Stimulated activated naive B cell treated with anti-CD40 and anti-IgM and Interleukin-4, amounts not matched to agents 10 μg/mL and 1 μg/mL and 100 μg/mL, for 72 hours (primary cell): ENCODE measurements at places on chromosomes 7 and 10.

DNA sequence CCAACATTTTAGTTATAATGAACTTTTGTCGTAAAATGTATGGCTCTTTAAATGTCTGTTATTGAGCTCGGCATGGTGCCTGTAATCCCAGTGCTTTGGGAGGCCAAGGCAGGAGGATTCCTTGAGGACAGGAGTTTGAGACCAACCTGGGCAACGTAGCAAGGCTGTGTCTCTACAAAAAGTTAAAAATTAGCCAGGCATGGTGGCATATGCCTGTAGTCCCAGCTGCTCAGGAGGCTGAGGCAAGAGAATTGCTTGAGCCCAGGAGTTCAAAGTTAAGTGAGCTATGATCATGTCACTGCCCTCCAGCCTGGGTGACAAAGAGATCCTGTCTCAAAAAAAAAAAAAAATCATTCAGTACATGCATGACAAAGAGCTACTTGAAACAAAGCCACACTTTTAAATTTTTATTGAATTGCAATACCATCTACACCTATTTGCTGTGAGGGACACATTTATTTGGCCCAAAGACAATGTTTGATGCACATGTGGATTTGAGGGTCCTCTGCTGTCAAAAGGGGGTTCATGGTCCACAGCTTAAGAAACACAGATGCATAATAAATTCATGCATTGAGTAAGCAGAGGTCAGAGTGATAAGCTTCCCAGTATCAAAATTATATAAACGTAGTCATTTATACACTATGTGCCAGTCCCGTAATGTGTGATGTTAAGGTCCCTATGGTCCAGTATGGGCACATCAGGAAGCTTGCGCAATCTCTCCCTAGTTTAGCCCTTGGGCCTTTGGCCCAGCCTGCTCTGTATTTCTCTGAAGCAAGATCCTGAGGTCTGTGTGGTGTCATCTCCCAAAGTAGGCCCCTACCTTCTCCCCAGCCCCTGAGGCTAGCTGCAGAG lies 4.4 kb upstream of the MALSU1 start:
- DNase-seq, result no peak

DNA sequence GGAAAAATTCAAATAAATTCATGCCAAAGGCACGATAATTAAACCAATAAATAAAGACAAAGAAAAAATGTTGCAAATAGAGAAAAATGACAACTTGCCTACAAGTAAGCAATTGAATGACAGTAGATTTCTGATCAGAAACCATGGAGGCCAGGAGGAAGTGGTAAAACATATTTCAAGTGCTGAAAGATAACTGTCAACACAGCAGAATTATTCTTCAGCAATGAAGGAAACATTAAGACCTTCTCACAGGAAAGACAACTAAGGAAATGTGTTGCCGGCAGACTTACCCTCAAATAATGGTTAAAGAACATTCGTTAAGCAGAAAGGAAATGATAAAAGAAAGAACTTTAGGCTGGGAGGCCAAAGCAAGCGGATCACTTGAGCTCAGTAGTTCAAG lies 30.4 kb downstream of the RUNDC3B start:
- DNase-seq, result no peak

DNA sequence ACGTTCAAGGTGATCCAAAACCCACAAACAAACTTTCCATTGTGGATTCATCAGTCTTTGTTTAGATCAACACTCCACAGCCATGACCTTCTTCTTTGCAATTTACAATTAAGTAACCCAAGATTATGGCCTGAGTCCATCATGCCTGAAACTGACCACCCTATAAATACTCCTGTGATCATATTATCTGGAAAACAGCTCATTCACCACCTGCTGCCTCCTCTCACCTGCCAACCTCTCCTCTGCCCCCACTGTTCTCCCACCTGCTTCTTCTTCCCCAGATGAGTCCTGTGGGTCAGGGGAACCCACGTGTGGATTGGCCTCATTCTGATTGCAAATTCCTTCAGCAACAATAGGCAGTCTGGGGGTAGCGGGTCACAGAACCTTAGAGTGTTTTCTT lies 81.4 kb downstream of the ABLIM1 start:
- no peak for DNase-seq

- peak; percentile 22 for DNase-seq
These were observed 1.1 kb downstream of the P4HA1 start for GRCh38 chr10:73095481-73096021.

DNA sequence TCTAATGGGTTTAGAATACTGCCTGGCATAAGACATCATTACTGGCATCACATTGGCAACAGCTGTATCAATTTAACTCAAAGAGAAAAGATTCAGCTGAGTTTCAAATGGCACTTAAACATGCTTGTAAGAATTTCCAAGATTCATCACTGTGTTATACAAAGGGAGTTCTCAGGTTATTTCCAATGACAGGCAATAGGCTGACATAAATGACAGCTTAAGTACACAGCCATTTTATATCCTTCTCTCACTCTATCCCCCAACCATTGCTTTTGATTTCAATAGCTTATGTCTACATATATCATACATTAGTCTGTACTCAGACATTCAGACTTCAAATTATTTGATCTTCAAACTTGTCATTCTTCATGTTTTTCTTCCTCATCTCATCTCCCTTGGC lies 45.5 kb upstream of the CABCOCO1 start:
- no peak for DNase-seq

DNA sequence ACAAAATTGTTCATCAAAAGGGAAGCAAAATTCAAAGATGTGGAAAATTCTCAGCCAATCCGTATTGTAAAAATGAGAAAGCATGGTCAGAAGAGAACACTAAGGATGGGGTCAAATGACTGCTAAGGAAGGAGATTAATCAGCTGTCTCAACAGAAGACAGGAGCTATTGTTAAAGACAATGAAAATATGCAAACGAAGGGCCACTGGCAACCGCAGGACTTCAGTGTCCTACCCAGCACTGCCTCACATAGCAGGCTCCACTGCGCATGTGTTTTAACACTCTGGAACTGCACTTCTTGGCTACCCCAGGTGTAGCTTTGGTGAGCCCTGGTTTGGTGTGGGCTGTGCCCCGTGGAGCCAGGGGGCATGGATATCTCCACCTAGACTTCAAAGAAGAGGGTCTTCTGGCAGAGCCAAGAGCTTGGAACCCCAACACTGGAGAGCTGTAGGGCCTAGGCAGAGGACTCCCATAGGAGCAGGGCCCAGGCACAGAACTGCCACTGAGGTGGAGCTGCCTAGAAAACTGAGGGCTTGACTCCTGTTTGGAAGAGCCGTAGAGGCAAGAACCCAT lies 176.2 kb upstream of the GDF10 start:
- no peak for DNase-seq

DNA sequence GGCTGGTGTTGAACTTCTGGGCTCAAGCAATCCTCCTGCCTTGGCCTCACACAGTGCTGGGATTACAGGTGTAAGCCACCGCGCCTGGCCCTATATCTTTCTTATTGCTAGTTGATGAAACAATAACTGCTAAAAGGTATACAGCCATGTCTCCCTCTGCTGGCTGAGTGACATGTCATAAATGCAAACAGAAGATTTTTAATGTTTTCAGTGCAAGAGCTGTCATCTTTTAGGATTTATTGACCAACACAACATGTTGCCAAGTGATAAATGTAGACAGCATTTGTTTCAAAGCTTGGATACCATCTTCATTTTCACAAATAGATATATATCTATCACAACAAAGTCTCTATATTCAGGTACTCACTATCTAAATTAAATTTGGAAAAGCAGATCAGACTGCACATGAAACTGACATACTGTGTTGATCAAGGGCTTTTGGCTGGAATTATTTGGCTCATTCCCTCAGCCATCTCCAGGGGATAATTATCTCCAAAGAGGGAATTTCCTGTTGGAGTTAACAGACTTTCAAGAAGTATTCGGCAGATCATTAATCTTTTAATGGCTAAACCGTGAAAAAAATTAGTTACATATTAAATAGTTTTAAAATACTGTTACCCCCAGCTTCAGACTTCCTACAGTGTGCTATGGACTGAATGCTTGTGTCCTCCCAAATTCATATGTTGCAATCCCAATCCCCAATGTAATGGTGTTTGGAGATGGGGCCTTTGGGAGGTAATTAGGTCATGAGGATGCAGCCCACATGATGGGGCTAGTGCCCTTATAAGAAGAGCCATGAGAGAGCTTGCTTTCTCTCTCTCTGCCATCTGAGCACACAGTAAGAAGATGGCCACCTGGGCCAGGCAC lies 41.3 kb upstream of the SRPK2 start:
- no peak for DNase-seq

GRCh38 chr7:44977959-44978335 lies 868 bp downstream of the MYO1G start:
- no peak for DNase-seq

DNA sequence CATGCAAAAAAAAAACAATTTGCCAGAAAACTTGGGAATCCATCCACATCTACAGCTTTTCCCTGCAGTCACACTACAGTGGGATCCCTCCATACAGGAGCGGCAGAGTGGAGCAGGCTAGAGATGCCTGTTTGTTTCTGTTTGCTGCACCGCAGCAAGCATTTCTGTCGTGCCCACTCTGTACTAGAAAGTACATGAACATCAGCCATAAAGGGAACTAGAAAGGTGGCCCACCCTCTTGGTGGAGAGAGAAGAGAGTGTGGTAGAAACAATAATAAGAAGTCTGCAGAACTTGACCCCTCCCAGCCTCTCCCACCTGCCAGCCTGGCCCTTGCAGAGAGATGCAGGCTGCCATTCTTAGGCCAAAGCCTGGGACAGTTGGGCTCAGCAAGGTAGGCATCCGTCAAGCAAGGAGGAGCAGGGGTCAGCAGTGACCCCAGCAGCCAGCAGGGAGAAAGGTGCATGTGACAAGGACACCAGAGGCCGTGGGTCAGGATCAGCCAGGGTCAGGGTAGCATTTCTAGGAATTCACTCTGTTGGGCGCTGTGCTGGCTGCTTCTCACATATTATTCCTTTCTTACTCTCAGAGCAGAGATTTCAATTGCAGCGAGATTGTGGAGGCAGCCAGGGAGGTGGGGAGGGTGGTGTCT lies 171.8 kb downstream of the EGFR start:
- DNase-seq, result no peak

- DNase-seq, result peak; percentile 58
These were observed 66.8 kb downstream of the MAD1L1 start for GRCh38 chr7:2165610-2166594.

- DNase-seq, result no peak
These were observed 26.1 kb downstream of the HACD1 start for GRCh38 chr10:17590969-17591645.

DNA sequence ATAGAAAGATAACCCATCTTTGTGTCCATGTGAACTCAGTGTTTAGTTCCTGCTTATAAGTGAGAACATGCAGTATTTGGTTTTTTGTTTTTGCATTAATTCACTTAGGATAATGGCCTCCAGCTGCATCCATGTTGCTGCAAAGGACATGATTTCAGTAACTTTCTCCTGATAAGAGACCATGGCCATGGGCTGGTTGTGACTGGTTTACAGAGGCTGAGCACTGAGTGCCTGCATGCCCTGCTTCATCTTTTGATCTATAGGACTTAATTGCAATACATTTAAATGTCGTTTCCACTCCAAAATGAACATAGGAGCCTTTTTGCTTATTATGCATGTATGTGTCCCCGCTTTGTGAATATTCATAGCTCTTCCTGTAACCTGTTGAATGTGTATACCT lies 101.3 kb upstream of the IGFBP3 start:
- DNase-seq, result no peak

DNA sequence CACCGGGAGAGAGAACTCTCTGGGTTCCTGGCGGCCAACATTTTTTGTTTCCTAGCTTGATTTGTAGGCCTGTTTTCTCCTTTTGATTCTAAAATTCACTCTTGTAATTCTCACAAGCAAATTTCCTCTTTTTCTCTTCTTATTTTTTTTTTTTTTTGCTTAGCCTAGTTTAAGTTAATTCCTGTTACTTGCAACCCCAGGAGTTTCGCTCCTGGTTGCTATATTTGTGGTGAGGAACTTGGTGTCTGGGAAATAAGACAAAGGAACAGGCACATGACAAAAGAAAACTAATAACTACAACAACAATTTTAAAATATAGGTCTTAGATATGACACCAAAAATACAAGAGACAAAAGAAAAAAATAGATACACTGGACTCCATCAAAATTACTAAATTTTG lies 6.7 kb downstream of the AOAH start:
- no peak for DNase-seq

DNA sequence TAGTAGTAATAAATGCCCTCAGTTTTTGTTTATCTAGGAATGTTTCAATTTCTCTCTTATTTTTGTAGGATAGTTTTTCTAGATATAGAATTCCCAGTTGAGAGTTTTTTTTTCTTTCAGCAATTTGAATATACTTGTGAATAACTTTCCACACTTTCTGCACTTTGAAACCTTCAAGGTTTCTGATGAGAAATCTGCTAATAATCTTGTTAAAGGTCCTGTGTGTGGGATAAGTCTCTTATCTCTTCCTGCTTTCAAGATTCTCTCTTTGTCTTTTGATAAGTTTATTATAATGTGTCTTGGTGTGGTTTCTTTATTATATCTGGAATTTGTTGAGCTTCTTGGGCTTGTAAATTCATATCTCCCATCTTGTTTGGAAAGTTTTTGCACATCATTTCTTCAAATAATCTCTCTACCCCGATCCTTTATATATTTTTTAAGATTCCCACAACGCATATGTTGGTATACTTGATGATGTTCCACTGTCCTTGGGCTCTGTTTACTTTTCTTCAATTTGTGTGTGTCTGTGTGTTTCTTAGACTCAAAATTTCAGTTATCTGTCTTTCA lies 103.5 kb downstream of the MKX start:
- DNase-seq, result no peak

GRCh38 chr7:26372704-26373103 lies 81.0 kb downstream of the SNX10 start:
- no peak for DNase-seq

DNA sequence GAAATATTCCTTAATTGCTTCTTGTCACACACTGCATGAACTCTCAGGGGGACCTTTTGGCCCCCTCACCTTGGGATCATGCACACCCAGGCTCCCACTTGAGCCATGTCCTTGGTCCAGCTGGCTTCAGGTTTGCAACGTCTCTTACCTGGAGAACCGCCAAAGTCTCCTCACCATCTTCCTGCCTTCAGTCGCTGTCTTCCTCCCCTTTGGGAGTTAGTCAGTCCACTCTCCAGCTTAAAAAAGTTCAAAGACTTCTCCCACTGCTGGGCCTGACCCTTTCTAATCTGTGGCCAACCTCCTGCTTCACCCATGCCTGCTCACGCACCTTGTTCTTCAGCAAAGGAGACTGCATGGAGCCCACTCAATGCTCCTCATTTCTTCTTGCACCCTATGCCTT lies 82.6 kb upstream of the LRRC4 start:
- no peak for DNase-seq

- DNase-seq, result no peak
These were observed 647.4 kb downstream of the XPNPEP1 start for GRCh38 chr10:109275960-109276359.
